ENCODE measurements at places on chromosomes 3 and 15.

GRCh38 chr15:95196176-95196915 lies 965.0 kb downstream of the MCTP2 start:
- DNase-seq, result no peak

GRCh38 chr3:36635731-36636130 lies 128.6 kb downstream of the DCLK3 start:
- no peak for DNase-seq

- DNase-seq, result no peak
Observed at GRCh38 chr15:41331833-41332193, 578 bp downstream of the OIP5 start.

- DNase-seq, result no peak
Observed at GRCh38 chr3:146421819-146422759, 47.3 kb downstream of the PLSCR2 start.

- DNase-seq, result no peak
Observed at GRCh38 chr3:53166206-53166605, 5.2 kb downstream of the PRKCD start.

DNA sequence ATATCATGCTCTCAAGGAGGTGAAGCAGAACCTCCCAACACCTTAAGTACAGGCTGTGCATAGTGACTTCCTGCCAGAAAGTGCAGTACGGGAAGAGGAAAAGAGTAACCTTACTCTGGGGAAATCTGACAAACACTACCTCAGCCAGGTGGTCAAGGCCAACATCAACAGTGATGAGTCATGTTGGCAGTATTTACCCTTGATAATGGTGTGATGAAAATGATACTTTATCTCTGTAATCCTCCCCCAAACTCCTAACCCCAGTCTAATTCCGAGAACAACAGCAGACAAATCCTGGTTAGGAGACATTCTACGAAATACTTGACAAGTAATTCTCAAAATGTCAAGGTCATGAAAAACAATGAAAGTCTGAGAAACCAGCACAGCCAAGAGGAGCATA lies 26.5 kb downstream of the ANKDD1A start:
- no peak for DNase-seq

- no peak for DNase-seq
Observed at GRCh38 chr3:168714609-168715240, 619.0 kb upstream of the GOLIM4 start.

DNA sequence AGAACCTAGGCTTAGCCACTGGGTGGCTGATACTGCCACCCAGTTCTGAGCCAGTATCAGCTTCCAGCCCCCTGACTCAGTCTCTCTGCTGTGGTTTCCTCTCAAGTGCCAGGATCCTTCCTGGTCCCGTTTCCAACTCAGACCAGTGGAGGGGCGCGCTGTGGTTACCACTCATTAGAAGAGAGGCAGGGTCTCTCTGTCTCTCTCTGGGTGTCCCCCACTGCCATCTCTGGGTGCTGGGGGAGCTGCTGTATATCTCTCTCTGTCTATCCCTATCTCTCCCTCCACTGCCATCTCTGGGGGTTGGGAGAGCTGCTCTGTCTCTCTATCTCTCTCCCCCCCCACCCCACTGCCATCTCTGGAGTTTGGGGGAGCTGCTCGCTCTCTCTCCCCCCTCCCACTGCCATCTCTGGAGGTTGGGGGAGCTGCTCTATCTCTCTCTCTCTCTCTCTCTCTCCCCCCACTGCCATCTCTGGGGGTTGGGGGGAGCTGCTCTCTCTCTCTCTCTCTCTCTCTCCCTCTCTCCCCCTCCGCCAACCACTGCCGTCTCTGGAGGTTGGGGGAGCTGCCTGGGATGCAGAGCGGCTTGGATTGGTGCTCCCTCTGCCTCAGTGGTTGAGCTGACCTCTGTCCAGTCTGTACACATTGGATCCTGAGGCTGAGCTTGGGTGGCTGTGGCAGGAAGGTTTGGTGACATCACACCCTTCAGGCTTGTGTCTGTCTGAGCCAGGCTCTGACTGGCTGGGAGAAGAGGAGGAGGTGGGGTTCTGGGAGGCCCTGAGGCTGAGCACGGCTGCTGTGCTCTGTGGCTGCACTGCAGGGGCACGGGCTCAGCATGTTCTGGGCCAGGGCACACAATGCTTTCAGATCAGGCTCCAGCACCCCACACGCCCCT lies 98.9 kb downstream of the APBA2 start:
- DNase-seq, result no peak

GRCh38 chr15:68989541-68990230 lies 24.8 kb upstream of the NOX5 start:
- DNase-seq, result no peak

DNA sequence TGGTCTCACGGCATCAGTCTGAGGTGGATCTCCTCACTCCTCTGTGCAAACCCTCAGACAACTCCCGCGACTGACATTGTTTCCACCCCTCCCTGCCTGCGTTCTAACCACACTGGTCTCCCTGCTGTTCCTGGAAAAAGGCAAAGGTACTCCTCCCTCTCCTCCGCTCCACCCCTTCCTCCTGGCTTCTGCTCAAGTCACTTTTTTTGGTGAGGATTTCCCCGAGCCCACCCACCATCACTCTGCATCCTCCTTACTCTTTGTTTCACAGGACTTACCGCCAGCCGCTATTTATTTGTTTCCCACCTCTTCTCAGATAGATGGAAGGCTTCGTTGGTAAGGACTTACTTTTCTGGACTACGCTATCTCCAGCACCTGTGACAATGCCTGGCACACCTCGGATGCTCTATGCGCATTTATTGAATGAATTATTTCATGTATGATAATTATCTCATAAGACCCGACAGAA lies 25.6 kb downstream of the PRR23E start:
- DNase-seq, result no peak

- DNase-seq, result no peak
Observed at GRCh38 chr3:129665024-129665768, 58.7 kb upstream of the PLXND1 start.

- DNase-seq, result no peak
Observed at GRCh38 chr3:182238126-182238525, 526.4 kb downstream of the SOX2 start.

DNA sequence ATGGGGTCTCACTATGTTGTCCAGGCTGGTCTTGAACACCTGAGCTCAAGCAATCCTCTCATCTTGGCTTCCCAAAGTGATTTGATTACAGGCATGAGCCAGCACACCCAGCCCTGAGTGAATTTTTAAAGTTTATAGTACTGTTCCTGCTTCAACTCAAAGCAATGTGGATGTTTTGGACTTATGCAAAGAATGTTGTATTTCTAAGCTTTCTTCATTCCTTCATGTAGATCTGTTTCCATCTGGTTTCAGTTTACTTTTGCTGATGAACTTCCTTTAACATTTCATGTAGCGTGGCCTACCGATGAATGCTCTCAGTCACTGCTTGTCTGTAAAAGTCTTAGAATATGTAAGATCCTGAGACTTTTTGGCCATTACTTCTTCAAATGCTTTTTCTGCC lies 23.2 kb downstream of the NRG4 start:
- DNase-seq, result no peak

DNA sequence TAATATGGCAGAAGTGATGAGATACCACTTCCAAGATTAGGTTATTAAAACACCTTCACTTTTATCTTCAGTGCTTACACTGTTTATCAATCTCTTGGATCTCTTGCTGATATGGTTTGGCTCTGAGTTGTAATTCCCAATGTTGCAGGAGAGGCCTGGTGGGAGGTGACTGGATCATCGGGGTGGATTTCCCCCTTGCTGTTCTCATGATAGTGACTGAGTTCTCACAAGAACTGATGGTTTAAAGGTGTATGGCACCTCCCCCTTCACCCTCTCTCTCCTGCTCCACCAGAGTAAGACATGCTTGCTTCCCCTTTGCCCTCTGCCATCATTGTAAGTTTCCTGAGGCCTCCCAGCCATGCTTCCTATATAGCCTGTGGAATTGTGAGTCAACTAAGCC lies 11.8 kb downstream of the GOLIM4 start:
- no peak for DNase-seq

- no peak for DNase-seq
Observed at GRCh38 chr15:77722759-77723460, 90.2 kb upstream of the LINGO1 start.

GRCh38 chr3:123344907-123345594 lies 103.8 kb downstream of the ADCY5 start:
- no peak for DNase-seq

DNA sequence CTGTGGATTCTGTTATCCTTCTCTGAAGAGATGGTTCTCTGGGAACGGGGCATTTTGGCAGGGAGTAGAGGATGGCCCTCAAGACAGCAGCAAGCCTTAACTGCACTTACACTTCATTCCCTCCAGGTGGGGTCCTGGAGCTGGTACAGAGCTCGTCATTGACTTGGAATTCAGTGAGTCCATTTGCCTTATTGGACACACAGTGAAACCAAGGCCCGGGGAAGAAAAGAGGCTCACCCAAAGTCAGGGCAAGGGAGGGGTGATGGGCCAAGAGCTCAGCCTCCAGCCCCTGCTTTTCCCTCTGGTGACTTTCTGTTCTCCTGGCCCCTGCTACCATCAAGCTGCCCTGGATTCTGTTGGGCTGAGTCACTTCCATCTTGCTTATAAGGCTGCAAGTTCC lies 125.6 kb downstream of the ETFA start:
- no peak for DNase-seq

GRCh38 chr15:92979011-92979701 lies 79.0 kb downstream of the CHD2 start:
- DNase-seq, result no peak

DNA sequence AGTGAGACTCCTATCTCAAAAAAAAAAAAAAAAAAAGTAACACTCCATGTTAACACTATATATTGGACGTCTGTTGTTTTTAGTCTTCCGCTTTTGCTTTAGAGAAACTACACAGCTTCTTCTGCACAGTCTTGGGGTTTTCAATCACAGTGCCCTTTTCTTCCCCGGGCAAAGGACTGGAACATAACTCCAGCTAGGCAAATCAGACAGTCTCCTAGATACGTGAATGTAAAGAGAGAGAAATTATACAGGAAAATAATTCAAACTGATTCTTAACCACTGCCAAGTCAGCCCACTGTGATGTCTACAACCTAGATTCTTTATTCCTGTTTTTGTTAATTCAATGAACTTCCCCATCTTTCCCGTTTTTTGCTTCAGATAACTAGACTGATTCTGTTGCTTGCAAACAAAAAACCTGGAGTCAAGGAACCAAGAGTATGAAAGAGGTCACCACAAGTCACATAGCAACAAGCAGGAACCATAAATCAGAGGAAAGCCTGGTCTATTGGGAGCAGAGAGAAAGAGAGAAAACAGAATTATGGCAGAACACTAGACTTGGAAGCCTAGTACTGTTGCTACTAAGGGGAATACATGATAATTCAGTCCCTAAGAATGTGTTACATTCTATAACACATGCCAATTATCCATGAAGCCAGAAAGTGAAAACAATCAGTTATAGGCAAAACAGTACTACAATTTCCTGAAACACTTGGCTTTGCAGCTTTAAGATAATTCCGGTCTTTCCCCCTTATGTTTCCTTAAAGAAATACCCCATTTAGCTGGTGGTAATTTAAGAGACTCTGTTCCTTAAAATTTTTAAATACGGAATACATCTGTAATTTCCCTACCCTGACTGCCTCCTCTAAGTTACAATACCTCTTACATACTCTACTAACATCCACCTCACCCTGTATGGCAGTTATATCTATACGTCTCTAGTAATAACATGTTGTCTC lies 63.1 kb downstream of the TBL1XR1 start:
- DNase-seq, result no peak

GRCh38 chr3:17687566-17687965 lies 54.9 kb downstream of the TBC1D5 start:
- DNase-seq, result no peak

- DNase-seq, result no peak
Observed at GRCh38 chr3:64667138-64667537, 20.7 kb downstream of the ADAMTS9 start.

GRCh38 chr15:38868326-38869114 lies 303.9 kb upstream of the RASGRP1 start:
- DNase-seq, result no peak

GRCh38 chr15:41022487-41023090 lies 69.3 kb downstream of the CHAC1 start:
- no peak for DNase-seq

GRCh38 chr15:73928971-73929627 lies 2.8 kb downstream of the LOXL1 start:
- DNase-seq, result no peak

- no peak for DNase-seq
Observed at GRCh38 chr3:159029306-159030026, 227.6 kb downstream of the MFSD1 start.

GRCh38 chr3:50130436-50130835 lies 24.7 kb upstream of the SEMA3F start:
- no peak for DNase-seq

DNA sequence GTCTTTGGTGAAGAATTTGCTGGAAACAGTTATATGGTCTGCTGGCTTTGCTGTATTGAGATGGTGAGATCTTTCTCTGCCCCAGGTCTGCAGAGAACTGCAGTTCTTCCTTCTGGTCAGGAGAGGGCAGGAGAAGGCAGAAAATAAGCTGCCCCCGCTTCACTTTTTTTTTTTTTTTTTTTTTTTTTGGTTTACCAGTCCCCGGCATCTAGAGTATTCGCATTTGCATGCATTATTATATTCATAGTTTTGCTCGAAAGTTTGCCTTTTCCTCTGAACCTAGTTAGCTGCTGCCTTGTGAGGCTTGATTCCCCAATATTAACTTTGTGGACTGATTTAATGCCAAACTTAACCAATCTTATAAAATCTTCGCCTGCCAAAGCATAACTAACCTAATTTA lies 10.6 kb upstream of the PARL start:
- peak; percentile 17 for DNase-seq

GRCh38 chr3:36488077-36488789 lies 107.9 kb downstream of the STAC start:
- no peak for DNase-seq

DNA sequence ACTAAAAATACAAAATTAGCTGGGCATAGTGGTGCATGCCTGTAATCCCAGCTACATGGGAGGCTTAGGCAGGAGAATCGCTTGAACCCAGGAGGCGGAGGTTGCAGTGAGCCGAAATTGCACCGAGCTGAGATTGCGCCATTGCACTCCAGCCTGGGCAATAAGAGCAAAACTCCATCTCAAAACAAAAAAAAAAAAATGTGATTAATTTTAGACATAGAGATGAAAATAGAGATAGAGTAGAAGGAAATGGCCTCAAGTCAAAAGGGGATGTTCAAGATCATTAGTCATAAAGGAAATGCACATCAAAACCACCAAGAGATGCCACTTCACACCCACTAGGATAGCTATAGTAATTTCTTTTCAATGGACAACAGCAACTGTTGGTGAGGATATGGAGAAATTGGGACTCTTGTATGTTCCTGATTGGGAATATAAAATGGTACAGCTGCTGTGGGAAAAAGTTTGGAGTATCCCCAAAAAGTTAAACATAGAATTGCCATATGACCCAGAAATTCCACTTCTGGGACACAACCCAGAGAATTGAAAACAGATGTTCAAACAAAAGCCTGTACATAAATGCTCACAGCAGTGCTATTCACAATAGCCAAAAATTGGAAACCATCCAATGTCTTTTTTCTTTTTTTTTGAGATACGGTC lies 55.4 kb downstream of the ABHD2 start:
- no peak for DNase-seq
